ENCODE measurements at places on chromosomes 5 and 9. TPM values are rescaled to one million over a fixed set of nuclear protein-coding genes. Genes with fewer than 3 reads are reported as not detected.

Gene PAXX
- 18.4 TPM for total RNA-seq

Gene TRAPPC13
- 23.8 TPM for total RNA-seq

Gene PCDHGA4
- total RNA-seq, result 5.0 TPM

Gene FAXDC2
- 3.0 TPM for total RNA-seq

Gene PCDHA1
- not detected for total RNA-seq

Gene TMC1
- 2.1 TPM for total RNA-seq

Gene EFNA5
- 7.6 TPM for total RNA-seq

Gene MYORG
- 2.4 TPM for total RNA-seq

Gene PCDHA12
- total RNA-seq, result 0.19 TPM

Gene NPR2
- 6.2 TPM for total RNA-seq

Gene EIF4E1B
- total RNA-seq, result not detected

Gene RNF183
- total RNA-seq, result not detected

Gene CCNJL
- total RNA-seq, result 5.0 TPM

Gene UCK1
- total RNA-seq, result 15.8 TPM

Gene NR2F1-AS1
- total RNA-seq, result 17.5 TPM

Gene ALDH1A1
- 118 TPM for total RNA-seq

Gene SLC34A1
- not detected for total RNA-seq

Gene SLC6A19
- total RNA-seq, result not detected

Gene ADGRD2
- not detected for total RNA-seq

Gene SEMA6A
- total RNA-seq, result 0.54 TPM

Gene ST8SIA4
- total RNA-seq, result 8.0 TPM

Gene KIF4B
- total RNA-seq, result 0.27 TPM

Gene BHMT2
- 0.09 TPM for total RNA-seq

Gene NR6A1
- total RNA-seq, result 0.36 TPM

Gene SLC36A1
- 2.6 TPM for total RNA-seq

Gene BARHL1
- total RNA-seq, result not detected

Gene PPP1R2B
- 0.19 TPM for total RNA-seq

Gene PLCXD3
- total RNA-seq, result under 0.01 TPM

Gene F12
- total RNA-seq, result 0.99 TPM
